ENCODE measurements at places on chromosomes 4 and X. TPM values are rescaled to one million over a fixed set of nuclear protein-coding genes. Genes with fewer than 3 reads are reported as not detected.

Gene ABCE1
- 170 TPM for total RNA-seq

Gene SCD5
- total RNA-seq, result 6.3 TPM

Gene ESX1
- total RNA-seq, result not detected

Gene VGLL1
- not detected for total RNA-seq

Gene XAGE1A
- not detected for total RNA-seq

Gene IQCM
- not detected for total RNA-seq

Gene SPANXN4
- total RNA-seq, result not detected

Gene TSC22D3
- 45.0 TPM for total RNA-seq

Gene MAGEA2B
- total RNA-seq, result not detected

DNA sequence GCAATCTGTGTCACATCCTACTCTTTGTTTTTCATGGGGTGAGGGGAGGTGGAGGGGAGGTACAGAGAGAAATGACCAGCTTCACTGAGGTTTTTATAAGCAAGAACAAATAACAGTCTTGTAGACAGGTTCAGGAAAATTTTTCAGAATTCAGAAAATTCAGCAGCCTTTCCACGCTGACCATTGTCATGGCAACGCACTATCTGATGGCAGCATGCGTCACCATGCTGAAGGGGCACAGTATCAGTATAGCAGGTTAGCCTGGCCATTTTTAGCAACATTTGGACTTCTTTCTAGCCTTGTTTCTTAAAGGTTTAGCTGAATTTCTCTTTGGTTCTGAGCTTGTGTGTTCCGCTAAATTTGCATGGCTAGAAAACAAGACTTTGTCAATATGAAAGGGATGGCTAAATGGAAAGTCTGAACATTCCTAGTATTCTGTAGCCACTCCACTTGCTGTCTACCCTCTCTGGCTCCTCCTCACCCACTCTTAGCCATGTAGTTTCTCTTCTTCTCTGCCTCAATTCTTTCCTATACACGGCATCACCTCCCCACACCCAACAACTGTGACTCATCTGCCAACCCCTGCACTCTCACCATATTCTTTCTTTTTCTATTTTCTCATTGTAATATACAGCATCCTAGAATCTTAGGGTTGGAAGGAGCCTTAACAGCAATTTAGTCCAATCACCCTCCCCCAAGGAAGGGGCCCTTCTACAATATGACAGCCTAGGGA is 42.7 kb upstream of the CITED1 start:
- no peak for DNase-seq

GRCh38 chr4:53490161-53490956 is 100.9 kb downstream of the LNX1 start:
- no peak for DNase-seq

- DNase-seq, result no peak
Measured at GRCh38 chrX:50779694-50780093, 34.3 kb downstream of the SHROOM4 start.

GRCh38 chr4:41428601-41429279 is 109.2 kb upstream of the LIMCH1 start:
- no peak for DNase-seq

DNA sequence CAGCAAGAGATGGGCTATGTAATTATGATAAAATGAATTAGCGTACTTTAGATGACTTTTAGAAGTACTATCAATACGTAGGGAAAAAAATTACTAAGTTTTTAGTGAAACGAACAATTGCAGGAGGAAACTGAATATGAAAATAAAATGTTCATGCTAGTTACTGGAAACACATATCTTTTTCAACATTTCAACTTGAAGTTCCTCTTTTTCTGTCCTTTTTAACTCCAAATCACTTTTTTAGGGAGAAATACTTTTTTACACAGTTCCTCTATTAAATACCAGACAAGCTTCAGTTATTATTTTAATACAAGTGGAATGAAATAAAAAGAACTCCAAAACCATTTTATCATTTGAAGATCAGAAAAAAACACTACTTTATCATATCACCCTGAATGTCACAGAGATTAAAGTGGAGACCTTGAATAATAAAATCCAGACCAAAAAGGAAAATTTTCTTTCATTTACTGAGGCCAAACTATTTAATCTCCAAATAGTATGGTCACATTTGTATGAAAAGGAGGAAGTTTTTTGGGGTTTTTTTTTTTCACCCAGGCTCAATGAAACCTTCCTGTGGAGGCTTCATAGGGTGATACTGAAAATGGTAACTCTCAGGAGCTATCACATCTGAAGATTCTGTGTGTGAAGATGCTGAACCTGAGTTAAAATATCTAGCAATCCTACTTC is 306.2 kb downstream of the INPP4B start:
- no peak for DNase-seq

GRCh38 chrX:29870608-29871007 is 344.8 kb upstream of the MAGEB2 start:
- DNase-seq, result no peak

- no peak for DNase-seq
Measured at GRCh38 chr4:165874791-165875371, 1.8 kb downstream of the TLL1 start.

GRCh38 chrX:13985697-13986435 is 43.8 kb downstream of the GEMIN8 start:
- DNase-seq, result no peak

DNA sequence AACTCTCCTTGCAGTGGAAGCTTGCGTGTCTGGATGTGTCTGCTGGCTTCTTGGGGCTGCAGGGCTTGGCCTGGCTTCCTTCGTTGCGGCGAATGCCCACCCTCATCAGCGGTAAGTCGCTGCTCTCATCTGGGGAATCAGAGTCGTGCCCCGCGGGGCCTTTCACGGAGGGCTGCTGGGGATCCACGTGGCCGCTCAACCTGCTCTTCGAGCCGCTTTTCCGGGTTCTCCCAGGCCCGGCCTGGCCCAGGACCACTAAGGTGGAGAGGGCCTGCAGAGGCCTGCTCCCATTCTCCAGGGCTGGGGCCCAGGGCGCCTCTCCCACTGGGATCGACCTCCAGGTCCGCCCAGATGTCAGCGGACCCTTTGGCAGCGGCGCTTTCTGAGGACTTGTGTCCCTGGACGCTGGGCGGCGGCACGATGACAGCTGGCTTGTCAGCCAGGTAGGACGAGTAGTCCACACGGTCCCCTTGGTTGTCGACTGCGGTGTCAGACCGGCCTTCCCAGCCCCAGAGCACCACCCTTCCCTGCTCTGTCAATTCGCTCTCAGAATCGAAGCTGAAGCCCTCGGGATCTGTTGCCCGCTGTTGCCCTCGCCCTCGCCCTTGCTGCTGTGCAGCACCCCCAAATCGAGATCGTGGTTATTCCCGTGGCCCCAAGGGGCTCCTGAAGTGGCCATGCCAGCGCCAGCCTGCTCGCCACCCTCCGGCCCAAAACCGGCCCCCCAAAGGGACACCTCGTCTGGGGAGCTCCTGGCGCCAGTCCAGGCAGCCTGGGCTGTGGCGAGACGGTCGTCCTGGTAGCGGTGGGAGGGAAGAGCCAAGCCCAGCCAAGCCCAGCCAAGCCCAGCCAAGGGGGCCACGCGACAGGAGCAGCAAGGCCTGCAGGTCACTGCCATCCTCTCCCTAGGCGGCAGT is 37.8 kb upstream of the NHSL2 start:
- no peak for DNase-seq

DNA sequence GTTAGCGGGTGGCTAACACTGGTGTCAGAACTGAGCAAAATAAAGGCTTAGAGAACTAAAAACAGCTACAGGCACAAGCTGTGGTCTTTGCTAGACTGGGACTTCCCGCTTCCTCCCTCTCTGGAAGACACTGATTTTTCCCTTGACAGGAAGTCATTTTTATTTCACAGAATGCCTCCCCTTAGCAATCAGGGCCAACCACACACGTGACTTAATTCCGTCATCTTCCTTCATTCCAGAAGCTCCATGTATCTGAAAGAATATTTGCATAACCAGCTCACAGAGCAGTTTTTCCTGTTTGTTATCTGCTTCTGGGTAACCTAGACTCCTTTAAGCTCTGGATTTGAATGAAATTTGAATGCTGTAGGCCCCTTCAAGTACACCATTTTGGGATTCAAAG is 327.5 kb upstream of the FRG1 start:
- DNase-seq, result no peak

- DNase-seq, result no peak
Measured at GRCh38 chrX:154981116-154981411, 41.5 kb downstream of the F8 start.

DNA sequence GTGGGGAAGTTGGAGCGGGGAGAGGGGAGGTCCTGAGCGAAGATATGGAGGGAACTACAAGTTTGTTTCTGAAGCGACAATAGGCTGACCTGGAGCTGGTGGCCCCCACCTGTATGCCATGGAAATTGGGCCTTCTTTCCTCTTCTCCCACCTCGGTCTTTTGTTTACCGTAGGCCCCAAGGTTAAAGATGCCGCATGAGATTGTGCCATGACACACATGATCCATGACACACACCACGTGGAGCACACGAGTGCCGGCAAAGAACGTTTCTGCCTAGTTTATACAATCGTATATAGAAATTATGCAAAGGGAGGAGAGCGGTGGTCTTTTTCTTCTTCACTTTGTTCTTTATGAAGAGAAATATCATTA is 408 bp downstream of the TMEM33 start:
- DNase-seq, result no peak

DNA sequence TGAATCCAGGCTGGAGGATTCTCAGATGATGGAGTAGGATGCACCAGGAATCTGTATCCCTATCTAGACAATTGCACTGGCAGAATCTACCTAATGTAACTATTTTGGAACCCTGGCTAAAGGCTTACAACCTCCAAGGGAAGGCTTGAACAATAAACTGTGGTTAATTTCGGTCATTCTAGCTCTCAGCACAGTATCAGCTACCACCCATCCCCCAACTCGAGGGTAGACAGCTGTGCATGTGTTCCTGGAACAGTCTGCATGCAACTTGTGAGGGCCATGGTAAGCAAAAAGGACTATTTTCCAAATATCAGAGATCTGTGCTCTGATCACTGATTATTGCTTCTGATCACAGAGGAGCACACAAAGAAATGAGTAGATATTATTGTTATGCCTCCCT is 34.0 kb downstream of the ELF2 start:
- no peak for DNase-seq

- DNase-seq, result no peak
Measured at GRCh38 chr4:64584981-64585557, 175.8 kb upstream of the TECRL start.

Data from CD8-positive, alpha-beta memory T cell (primary cell).